Tibial artery (tissue), 4 donors: ENCODE measurements at places on chromosomes 4 and X.

DNA sequence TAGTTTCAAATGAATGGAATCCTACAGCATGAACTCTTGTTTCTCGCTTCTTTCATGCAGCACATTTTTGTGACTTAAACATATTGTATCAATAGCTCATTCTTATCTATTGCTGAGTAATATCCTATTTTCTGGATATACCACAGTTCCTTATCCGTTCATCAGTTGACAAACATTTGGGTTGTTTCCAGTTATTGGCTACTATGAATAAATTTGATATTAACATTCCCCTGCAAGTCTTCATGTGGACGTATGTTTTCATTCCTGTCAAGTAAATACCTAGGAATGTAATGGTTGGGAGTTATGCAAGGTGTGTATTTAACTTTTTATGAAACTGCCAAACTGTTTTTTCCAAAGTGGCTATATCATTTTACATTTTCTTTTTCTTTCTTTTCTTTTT, 114.0 kb upstream of the SH3RF1 start:
- H3K4me1 ChIP-seq: no peaks in the 10 kb centered on the region
- H3K27me3 ChIP-seq: no peaks in the 10 kb centered on the region
- DNase-seq: no peak
- no peak overlapping the region for H3K27ac ChIP-seq

GRCh38 chrX:17631647-17632046, 105.6 kb upstream of the SCML1 start:
- H3K27ac ChIP-seq: no peak overlapping the region
- no peaks in the 10 kb centered on the region for H3K27me3 ChIP-seq
- H3K4me3 ChIP-seq: no peak overlapping the region
- no peak for DNase-seq

DNA sequence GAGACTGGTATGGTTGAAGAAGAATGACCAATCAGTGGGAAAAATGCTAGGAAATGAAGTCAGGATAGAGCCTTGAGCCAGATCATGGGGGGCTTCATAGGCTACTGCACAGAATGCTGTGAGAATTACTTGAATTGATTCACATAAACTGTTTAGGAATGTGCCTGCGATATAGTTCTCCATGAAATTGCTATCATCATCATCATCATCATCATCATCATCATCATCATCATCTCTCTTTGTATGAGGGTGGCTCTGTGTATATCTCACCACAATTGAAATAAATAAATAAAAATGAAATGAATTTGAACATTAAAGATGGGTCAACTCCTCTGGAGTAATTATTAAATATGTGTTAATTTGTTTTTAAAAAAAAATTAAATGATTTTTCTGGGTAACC, 148.6 kb upstream of the LEF1 start:
- H3K27ac ChIP-seq: no peak overlapping the region
- no peak overlapping the region for H3K4me3 ChIP-seq
- no peaks in the 10 kb centered on the region for H3K36me3 ChIP-seq
- no peak for DNase-seq
- no peaks in the 10 kb centered on the region for H3K4me1 ChIP-seq
- no peaks in the 10 kb centered on the region for H3K27me3 ChIP-seq

- no peaks in the 10 kb centered on the region for H3K4me1 ChIP-seq
- H3K27ac ChIP-seq: no peak overlapping the region
- DNase-seq: no peak
- no peaks in the 10 kb centered on the region for H3K27me3 ChIP-seq
Measured at GRCh38 chr4:71294301-71294700, 44.5 kb upstream of the SLC4A4 start.

DNA sequence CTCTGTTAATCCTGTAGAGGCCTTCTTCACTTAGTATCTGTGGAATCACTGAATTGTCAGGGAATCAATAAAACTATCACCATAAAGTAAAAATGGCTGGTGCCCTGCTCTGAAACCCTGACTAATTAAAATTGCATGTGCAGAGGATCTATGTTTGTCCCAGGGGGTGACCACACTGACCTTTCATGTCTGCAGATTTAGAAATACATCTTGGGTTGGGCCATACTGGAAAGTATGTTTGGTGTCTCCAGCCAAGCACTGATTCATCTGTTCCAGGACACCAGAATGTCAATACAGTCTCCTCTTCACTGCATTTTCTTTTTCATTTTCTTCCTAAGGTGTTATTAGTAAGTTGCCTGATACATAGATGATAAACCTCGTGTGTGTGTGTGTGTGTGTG, 490.9 kb upstream of the INTU start:
- H3K4me1 ChIP-seq: peaks cover 23% of the 10 kb centered on the region
- no peak overlapping the region for H3K4me3 ChIP-seq
- H3K27ac ChIP-seq: no peak overlapping the region
- DNase-seq: peak; percentile 26
- H3K27me3 ChIP-seq: no peaks in the 10 kb centered on the region

- DNase-seq: no peak
- H3K27me3 ChIP-seq: no peaks in the 10 kb centered on the region
Measured at GRCh38 chr4:150150629-150151062, 72.4 kb downstream of the DCLK2 start.

- H3K4me1 ChIP-seq: no peaks in the 10 kb centered on the region
- no peak overlapping the region for H3K27ac ChIP-seq
- DNase-seq: no peak
- no peaks in the 10 kb centered on the region for H3K36me3 ChIP-seq
Measured at GRCh38 chr4:55143858-55144257, 18.5 kb upstream of the KDR start.

DNA sequence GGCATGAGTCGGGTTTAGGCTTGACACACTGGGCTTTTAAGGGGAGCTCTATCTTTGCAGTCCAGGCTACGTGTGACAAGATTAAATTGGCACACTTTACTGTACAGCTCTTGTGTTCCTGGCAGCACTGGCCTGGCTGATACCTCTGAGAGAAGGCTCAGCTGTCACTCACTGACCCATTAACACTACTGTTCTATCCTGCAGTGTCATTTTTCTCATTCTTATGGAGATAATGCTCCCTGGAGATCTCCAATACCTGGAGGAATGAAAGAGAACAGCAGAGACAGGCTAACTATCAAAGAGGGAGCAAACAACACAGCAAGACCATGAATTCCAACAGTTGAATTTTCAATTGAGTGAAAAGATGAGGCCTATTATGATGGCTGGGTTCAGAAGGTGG, 1.7 kb upstream of the PDHA2 start:
- H3K36me3 ChIP-seq: no peaks in the 10 kb centered on the region
- no peaks in the 10 kb centered on the region for H3K27me3 ChIP-seq
- no peak for DNase-seq
- no peak overlapping the region for H3K27ac ChIP-seq

- no peaks in the 10 kb centered on the region for H3K27me3 ChIP-seq
- no peak overlapping the region for H3K4me3 ChIP-seq
- H3K27ac ChIP-seq: no peak overlapping the region
- DNase-seq: no peak
- no peaks in the 10 kb centered on the region for H3K36me3 ChIP-seq
Measured at GRCh38 chrX:18676470-18676869, 4.6 kb upstream of the RS1 start.

DNA sequence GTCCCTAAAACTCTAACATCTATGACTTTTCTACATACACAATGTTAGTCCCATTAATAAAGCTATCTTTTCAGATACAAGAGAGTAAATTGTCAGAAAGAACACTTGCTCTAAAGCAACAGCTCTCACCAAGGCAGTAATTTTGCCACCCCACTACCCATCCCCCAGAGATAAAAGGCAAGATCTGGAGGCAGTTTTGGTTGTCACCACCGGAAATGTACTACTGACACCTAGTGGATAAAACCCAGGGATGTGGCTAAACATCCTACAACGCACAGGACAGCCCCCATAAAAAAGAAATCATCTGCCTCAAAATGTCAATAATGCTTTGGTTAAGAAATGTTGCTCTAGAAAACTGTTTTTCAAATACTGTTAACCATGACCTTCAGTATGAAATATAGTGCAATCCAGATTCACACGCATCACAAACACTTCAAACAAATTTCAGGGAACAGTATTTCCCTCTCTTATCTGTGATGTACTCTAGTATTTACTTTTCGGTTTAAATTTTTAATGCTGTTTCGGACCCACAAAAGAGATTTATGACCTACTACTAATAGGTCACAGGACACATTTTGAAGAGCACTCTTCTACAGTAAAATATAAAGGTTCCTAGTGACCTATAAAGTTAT, 5.1 kb downstream of the FBXL5 start:
- no peak for DNase-seq
- no peaks in the 10 kb centered on the region for H3K27me3 ChIP-seq
- no peaks in the 10 kb centered on the region for H3K36me3 ChIP-seq
- H3K4me1 ChIP-seq: peaks cover 35% of the 10 kb centered on the region
- H3K4me3 ChIP-seq: no peak overlapping the region
- H3K27ac ChIP-seq: peak overlapping the region; percentile 99

DNA sequence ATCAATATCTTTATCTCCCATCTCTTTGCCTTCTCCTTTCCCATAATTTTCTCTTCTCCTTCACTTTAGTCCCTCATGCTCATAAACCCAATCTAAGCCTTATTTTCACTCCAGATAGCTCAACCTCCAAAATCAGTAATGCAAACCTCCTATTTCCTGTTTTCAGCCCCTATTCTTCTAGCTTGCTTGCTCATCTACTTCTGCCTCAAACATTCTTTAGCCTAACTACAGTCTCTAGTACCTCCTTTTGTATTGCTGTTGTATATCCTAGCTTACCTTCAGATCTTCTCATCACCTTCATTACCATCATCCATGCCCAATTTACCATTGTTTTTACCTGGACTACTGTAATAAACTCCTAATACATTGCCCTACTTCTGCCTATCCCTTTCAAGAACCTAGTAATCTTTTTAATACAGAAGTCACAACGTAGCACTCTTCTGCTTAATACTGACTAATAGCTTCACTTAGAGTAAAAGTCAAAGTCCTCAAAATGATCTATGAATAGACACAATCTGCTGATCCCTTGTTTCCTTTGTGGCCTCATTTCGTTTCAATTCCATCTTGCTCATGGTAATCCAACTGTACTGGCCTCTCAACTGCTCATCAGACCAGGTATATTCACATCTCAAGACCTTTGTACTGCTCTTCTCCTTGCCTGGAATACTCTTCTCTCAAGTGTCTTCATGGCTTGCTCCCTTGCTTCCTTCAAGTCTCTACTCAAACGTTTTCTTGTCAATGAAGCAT, 123.4 kb downstream of the FAM13A start:
- H3K4me1 ChIP-seq: no peaks in the 10 kb centered on the region
- no peaks in the 10 kb centered on the region for H3K27me3 ChIP-seq
- no peak overlapping the region for H3K4me3 ChIP-seq
- H3K36me3 ChIP-seq: no peaks in the 10 kb centered on the region
- DNase-seq: no peak

DNA sequence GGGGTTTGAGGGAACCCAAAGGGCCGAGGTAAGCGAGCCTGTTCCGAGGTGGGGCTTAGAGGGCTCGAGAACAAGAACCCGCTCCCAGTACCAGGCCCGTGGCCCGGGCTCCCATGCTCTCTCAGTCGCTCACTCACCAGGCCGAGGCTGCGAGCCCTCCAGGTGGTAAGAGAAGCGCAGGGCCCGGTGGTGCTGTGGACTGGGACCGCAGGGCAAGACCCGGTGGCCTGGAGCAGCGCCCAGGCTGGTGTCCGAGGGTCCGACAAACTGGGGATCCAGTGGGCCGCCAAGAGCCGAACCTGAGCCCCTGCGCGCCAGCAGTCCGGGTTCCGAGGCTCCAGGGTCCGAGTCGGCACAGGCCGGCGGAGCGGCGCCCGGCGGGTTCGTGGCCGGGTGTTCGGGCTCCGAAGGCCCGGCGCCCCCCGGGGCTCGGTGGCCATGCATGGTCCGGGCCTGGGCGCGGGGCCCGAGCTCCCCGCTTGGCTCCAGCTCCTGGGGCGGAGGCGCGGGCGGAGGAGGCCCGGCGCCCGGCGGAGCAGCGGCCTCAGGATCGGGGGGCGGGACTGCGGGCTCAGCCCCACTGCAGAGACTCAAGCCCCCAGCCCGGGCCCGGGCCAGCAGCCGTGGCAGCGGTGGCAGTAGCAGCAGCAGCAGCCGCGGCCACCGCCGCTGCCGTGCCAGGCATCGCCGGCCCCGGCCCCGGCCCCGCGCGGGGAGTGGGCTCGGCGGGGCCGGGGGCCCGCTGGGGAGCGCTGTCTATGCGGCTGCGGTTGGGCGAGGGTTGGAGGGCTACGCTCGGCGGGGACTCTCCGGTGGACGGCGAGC, 833 bp downstream of the FGD1 start:
- peaks cover 20% of the 10 kb centered on the region for H3K4me1 ChIP-seq
- H3K27ac ChIP-seq: peak overlapping the region; percentile 86
- H3K36me3 ChIP-seq: no peaks in the 10 kb centered on the region
- peak overlapping the region; percentile 67 for H3K4me3 ChIP-seq
- DNase-seq: peak; percentile 30

GRCh38 chr4:118953276-118953675, 64.6 kb downstream of the SYNPO2 start:
- peaks cover 56% of the 10 kb centered on the region for H3K4me1 ChIP-seq
- no peak overlapping the region for H3K4me3 ChIP-seq
- no peaks in the 10 kb centered on the region for H3K27me3 ChIP-seq
- DNase-seq: no peak
- no peaks in the 10 kb centered on the region for H3K36me3 ChIP-seq

GRCh38 chr4:34649716-34650115, 1594.6 kb downstream of the ARAP2 start:
- no peaks in the 10 kb centered on the region for H3K36me3 ChIP-seq
- no peak for DNase-seq
- H3K4me1 ChIP-seq: no peaks in the 10 kb centered on the region
- H3K27me3 ChIP-seq: no peaks in the 10 kb centered on the region
- H3K4me3 ChIP-seq: no peak overlapping the region

- DNase-seq: no peak
- H3K4me3 ChIP-seq: no peak overlapping the region
- no peak overlapping the region for H3K27ac ChIP-seq
- H3K36me3 ChIP-seq: no peaks in the 10 kb centered on the region
- no peaks in the 10 kb centered on the region for H3K4me1 ChIP-seq
- no peaks in the 10 kb centered on the region for H3K27me3 ChIP-seq
Measured at GRCh38 chrX:42976746-42977366, 198.9 kb upstream of the PPP1R2C start.
